Omental fat pad (tissue), 4 donors: ENCODE measurements at places on chromosomes 2 and 18.
A peak's percentile ranks its signal among the peaks of the same experiment; 100 is the strongest.

GRCh38 chr2:239015218-239015900 lies 167.5 kb downstream of the TWIST2 start:
- DNase-seq: no peak

GRCh38 chr18:46097431-46097800 lies 680 bp downstream of the ATP5F1A start:
- no peak for DNase-seq

DNA sequence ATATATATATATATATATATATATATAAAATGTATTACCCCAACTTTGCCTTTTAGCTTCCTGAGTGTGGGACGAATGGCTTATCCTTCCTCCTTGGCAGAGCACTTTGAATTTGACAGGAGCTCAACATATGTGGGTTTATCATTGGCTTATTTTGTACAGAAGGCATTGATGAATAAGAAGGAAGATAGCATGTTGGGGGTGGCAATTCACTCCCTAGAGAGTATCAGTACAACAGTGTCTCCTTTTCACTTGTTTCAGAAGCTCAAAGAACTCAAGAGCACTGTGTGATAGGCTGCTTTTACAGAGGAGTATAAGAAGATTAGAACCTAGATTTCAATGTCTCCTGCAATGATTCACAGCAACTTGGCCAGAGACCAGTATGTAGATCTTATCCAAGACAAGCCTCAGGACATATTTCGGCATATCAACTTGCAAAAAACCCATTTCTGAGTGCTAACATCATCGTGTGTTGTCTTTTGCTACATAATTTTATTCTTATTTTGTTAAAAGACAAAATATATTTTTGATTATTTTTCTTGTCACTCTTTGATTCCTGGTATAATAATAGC lies 345.8 kb downstream of the SOCS6 start:
- DNase-seq: no peak

DNA sequence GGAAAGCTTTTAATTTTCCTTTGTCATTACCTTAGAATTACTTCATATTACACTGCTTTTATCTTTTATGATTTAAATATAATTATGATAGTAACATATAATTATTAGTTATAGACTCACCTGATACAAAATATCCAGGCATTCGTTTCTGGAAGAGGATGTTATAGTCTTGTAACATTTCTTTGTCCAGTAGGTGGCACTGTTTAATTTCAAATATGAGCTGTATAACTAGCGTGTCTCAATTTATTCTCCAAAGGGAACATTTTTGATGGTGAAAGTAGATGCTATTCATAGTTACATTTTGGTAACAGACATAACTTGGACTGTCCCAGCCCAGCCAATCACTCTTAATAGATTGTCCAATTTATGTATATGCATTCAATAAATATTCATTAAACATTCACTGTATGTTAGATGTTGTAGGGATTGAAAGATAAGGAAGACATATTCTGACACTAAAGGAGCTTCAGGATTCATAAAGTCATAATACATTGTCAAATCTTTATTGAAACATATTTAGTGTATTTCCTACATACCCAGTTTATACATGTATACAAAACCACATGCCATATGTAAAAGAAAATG lies 19.2 kb downstream of the DAW1 start:
- no peak for DNase-seq

- DNase-seq: no peak
Observed at GRCh38 chr2:113700186-113700841, 56.1 kb downstream of the SLC35F5 start.

DNA sequence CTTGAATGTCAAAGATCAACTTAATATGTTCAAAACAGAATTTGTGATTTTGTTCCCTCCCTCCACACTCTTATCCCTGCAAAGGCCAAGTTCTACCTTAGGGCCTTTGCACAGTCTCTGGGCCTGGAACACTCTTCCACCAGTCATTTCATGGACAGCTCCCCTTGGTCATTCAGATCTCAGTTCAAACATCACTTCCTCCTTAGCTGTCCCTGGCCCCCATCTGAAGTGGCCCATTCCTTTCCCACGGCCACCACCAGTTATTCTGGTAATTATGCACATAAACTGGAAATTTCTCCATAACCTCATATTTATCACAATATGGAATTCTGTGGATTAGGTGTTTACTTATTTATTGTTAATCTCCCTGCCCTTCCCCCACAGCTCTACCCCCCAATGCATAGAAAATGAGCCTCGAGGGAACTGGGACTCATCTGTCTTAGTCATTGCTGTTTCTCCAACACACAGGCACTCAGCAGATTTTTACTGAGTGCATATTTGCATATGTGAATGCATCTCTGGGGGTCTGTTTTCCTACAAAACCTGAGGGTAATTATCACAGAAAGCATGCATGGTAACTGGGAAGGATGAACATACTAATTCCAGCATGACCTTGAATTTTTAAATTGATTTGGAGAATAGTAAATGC lies 35.5 kb upstream of the SPTBN1 start:
- DNase-seq: no peak

GRCh38 chr2:1837458-1837857 lies 93.1 kb upstream of the PXDN start:
- DNase-seq: no peak

- no peak for DNase-seq
Observed at GRCh38 chr2:74585406-74586185, 31.1 kb downstream of the DOK1 start.

GRCh38 chr2:112183327-112184025 lies 45.3 kb downstream of the FBLN7 start:
- no peak for DNase-seq

- DNase-seq: no peak
Observed at GRCh38 chr2:46331109-46331766, 34.0 kb downstream of the EPAS1 start.

GRCh38 chr18:44629406-44629805 lies 51.3 kb upstream of the SETBP1 start:
- no peak for DNase-seq

- peak; percentile 40 for DNase-seq
Observed at GRCh38 chr2:168851674-168852320, 38.4 kb downstream of the SPC25 start.

DNA sequence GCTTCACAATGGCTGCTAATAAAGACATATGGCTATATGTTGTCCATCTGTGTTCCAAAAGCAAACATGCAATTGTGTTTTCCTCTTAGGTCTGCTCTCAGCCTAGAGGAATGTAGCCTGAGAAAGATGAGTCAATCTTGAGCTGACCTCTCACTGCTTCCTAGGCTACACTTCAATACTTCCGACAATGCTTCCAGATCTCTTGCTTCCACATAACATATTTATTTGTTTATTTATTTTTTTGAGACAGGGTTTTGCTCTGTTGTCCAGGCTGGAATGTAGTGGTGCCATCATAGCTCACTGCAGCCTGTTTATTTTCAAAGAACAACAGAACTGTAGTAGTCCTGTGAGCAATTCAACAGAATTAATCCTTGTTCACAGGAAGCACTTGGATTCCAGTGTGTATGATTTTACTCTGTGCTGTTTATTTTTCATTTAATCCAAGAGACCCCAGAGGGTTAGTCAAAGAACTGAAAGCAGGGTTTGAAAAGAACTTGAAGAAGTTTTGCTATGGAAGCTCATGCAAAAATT lies 437.9 kb downstream of the TXNL1 start:
- DNase-seq: no peak

DNA sequence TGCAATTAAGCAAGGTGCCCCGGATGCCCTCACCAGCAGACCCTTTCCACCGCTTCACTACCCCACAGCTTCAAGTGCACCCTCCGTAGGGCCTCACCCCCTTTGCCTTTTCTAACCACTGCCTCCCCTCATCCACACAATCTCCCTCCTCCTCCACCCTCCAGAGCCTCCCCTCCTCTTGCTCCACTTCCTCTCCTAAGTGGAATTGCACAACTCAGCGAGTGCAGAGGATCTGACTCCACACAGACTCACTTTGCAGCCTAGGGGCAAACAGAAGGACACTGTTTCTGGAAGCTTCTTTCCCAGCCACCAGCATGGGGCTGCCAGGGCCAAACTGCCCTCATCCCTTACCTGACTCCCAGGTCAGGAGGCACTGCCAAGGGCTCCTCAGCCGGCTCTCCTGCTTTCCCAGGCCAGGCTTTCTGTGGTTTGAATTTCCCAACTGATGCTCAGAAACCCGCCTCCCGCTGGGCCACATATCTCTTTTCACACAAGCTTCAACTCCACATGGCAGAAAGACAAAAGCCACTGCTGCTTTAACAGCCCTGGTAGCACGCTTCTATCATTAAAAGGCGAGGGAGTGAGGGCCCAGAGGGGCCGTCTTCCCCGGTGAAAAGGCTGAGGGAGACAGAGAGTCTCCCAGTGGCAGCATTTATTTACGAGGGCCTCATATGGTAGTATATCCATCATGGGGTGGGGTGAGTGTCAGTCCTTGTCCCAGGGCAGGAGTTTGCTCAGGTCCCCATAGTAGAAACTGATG lies 74.7 kb upstream of the MGAT4A start:
- DNase-seq: no peak

- DNase-seq: no peak
Observed at GRCh38 chr2:241228860-241229516, 40.5 kb downstream of the ANO7 start.

GRCh38 chr18:23799540-23799939 lies 110.3 kb downstream of the LAMA3 start:
- DNase-seq: no peak

- DNase-seq: no peak
Observed at GRCh38 chr2:239440511-239440959, 39.7 kb upstream of the HDAC4 start.

- no peak for DNase-seq
Observed at GRCh38 chr2:155645791-155646190, 686.7 kb downstream of the NR4A2 start.

DNA sequence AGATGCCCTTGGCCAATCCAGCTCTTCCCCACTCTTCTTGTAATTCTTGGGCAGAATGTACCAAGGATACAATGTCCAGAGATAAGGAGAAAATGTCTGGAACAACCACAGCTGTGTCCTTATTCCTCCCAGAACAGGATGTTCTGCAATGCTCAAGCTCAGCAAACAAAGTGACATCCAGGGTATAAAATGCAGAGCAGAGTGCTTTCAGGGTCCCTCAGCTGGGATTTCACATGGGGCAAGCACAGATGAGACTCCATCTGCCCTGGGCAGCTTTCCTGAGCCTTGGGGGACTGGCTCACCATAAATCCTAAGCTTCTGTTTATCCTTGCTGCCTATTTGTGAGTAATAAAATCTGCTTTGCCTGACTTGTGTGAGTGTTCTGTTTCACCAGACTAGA lies 127.4 kb downstream of the VAPA start:
- no peak for DNase-seq

DNA sequence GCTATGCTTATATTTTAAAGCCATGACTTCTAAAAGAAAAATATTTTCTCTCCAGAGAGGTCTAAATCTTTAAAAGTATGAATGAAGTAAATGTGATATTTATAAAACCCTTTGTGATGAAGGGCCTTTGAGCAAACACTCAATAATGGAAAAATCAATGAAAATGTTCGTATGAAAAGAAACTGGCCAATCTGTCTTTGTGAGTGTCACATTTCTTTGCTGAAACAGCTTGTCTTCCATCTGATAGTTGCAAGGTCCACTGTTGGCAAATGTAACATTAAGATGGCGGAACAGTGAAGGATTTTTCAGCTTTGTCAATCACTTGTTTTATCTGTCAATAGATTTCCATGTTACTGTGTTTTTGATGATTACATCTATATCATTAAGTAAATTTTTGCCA lies 162.9 kb upstream of the GATA6 start:
- no peak for DNase-seq

DNA sequence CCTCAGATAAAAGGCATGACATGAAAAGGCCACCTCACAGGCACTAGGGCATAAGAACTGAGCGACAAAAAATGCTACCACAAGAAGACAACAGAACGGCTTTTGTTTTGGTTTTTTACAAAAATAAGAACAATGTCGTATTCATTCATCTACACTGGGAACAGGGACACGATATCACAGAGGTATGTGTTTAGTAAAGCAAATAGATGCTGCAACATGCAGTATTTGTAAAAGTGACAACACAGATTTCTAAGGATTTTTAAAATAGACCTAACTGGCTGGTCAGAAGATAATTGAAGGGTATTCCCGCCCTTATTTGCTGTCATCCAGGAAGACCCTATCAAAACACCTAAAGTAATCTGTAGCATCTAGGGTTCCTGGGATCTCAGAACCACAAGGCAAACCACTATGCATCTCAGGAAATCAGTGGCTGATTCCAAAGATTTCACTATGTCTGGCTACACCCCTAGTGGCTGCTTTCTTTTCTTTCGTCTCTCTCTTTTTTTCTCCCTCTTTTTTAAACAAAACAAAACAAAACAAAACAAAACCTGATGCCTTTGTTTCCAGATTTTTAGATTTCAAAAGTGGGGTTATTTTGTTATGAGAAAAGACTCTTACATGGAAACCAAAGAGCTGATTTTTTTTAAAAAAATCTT lies 97.2 kb downstream of the BCL11A start:
- DNase-seq: no peak

GRCh38 chr2:143513081-143513480 lies 383.9 kb downstream of the ARHGAP15 start:
- DNase-seq: no peak
